ENCODE measurements at places on chromosomes 11 and 22. TPM values are rescaled to one million over a fixed set of nuclear protein-coding genes. Genes with fewer than 3 reads are reported as not detected.

OR5M11 gene
- not detected for total RNA-seq

LSP1 gene
- 301 TPM for total RNA-seq

HIC2 gene
- 7.1 TPM for total RNA-seq

MGAT3 gene
- total RNA-seq = 41.5 TPM

ABCC8 gene
- total RNA-seq = not detected

EXPH5 gene
- total RNA-seq = 0.27 TPM

UBQLNL gene
- 0.29 TPM for total RNA-seq

NRGN gene
- 1.0 TPM for total RNA-seq

VSTM5 gene
- not detected for total RNA-seq

PRRG4 gene
- 0.17 TPM for total RNA-seq

POU2F3 gene
- total RNA-seq = not detected

OR52N4 gene
- 2.2 TPM for total RNA-seq

SPI1 gene
- 68.8 TPM for total RNA-seq

C22orf31 gene
- total RNA-seq = not detected

PGA5 gene
- total RNA-seq = not detected

OR52B4 gene
- not detected for total RNA-seq

SLC1A2 gene
- total RNA-seq = not detected

CD3E gene
- 0.59 TPM for total RNA-seq

MMP13 gene
- total RNA-seq = not detected

TEX54 gene
- not detected for total RNA-seq

OR4C6 gene
- total RNA-seq = not detected

LRRC74B gene
- total RNA-seq = not detected

MS4A15 gene
- total RNA-seq = not detected

CHRNA10 gene
- total RNA-seq = 2.5 TPM

ANO9 gene
- total RNA-seq = 37.2 TPM

CST6 gene
- not detected for total RNA-seq

HBE1 gene
- not detected for total RNA-seq

CLTCL1 gene
- 5.0 TPM for total RNA-seq

TSPAN4 gene
- total RNA-seq = 2.3 TPM

FGF4 gene
- total RNA-seq = not detected

MMP27 gene
- not detected for total RNA-seq

MOGAT2 gene
- total RNA-seq = 0.22 TPM

TSPAN32 gene
- total RNA-seq = 6.8 TPM

All from activated B cell treated with CpG ODN at 0.5 μM for 24 hours (primary cell).